ENCODE measurements at places on chromosomes 4 and X.

DNA sequence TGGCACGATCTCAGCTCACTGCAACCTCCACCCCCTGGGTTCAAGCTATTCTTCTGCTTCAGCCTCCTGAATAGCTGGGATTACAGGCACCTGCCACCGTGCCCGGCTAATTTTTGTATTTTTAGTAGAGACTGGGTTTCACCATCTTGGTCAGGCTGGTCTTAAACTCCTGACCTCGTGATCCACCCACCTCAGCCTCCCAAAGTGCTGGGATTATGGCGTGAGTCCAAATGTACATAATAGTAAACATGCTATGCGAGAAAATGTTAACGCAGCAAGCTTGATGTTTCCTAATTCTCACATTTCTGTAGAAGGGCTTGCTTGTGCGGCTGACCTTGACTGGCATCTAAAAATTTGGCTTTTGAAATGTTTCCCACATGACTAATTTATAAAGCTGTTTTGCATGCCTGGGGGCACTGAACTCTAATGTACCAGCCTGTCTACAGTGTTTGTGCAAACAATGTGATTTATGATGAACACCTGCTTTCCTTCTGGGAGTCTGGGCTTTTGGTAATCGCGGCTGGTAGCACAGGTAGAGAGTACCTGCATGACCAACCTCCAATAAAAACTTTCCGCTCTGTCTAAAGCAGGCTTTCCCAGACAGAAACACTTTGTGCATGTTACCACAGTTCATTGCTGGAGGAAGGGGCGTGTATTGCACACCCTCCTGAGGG is 216.8 kb downstream of the IL15 start:
- no peak for DNase-seq

GRCh38 chr4:26912810-26913209 is 52.2 kb downstream of the STIM2 start:
- no peak for DNase-seq

- no peak for DNase-seq
These were observed 19.4 kb upstream of the KLHL8 start for GRCh38 chr4:87239821-87240220.

GRCh38 chr4:109433205-109434006 is at the start of gene SEC24B:
SEC24B (plus strand) TSS chr4:109433815; CDS start chr4:109433870, 55 bp downstream.
- DNase-seq = peak; percentile 88

GRCh38 chr4:12145106-12145505 is 716.4 kb upstream of the HS3ST1 start:
- DNase-seq = no peak

GRCh38 chrX:135410861-135411627 is 10.7 kb upstream of the SMIM10L2A start:
- no peak for DNase-seq

DNA sequence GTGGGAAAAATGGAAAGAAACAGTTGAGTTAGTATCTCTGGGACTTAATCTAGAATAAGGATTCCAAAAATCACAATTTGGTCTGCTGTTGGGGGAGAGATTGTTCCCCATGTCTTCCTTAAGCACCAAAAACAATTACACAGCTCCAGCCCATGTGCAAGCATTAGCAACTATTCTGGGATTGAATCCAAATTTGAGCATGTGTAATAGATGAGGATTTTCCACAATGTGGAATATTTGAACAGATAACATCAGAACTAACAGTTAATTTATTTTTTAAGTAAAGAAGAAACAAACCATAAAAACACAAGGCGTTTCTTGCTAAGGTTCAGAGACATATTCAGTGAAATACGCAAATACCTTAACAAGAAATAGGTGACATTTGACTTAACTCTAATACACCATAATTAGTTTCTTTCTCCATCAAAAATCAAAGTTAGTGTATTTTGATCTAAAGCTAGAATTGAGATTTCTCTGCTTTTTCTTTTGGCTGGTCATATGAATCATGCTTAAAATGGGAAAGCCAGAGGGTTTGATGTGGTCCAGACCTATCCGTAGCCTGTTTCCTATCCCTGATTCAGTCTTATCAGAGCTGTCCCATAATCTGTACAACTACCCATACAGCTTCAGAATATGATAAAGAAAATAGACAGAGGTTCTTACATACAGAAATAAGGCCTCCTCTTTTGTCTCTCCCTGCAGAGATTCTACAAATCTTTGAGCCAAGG is 413.4 kb downstream of the PACRGL start:
- no peak for DNase-seq

DNA sequence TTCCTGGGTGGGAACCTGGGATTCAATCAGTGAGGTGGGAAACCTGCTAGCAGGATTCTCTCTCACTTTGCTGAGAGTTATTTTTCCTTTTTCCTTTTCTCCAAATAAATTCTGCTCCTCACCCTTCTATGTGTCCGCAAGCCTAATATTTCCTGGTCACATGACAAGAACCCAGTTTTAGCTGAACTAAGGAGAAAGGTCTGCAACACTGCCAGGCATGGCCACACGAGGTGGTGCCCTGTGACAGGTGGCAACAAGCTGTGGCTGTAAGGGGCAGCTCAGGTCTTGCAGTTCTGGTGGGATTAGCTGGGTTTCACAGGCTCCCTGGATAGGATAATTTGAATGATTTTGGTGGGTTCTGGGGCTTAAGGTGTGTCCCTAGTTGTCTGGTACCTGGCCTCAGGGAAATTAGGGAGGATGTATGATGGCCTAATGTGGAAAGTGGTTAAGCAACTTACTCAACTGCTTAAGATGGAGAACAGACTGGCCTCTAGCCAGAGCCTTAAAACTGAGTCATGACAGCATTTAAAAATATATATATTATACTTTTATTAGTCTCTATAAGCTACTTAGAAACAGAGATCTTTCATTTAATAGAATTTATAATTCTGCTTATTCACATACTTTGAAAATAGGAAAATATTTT is 215.0 kb downstream of the IL15 start:
- no peak for DNase-seq

DNA sequence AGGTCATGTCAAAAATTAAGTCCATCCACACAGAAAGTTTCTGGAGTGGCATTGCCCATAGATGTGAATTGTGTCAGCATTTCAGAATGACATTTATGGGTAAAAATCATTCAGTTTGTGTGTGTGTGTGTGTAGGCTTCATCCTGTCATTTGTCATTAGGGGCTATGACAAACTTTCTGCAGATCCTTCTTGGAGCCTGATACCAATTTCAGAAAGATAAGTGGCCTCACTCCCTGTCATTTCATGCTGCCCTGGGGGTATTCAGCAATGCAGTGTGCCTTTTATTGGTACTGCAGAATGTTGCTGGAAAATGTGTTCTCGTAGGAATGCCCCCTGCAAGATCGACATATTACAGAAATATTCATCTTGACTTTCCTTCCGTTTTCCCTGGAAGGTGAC is 659.7 kb downstream of the NLGN4X start:
- DNase-seq = no peak

DNA sequence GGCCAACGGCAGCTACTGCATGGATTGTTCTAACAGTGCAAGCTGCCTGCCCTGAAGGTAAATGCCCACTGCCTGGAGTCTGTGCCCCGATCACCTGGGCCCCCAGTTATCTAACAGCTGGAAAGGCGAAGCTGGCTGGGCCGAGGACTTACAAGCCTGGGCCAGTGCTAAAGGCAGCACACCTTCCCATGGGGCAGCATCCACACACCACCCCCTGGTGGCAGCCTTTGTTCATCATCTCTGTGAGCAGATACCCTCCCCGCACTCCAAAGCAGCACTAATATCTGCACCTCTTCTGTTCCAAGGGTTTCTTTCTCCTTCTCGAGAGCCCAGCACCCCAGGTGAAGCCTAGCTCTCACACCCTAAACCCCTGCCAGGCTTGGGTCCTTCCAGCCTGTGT is 7.6 kb downstream of the SLC2A9 start:
- DNase-seq = no peak

GRCh38 chr4:38173935-38174518 is 213.8 kb downstream of the PTTG2 start:
- DNase-seq = no peak

DNA sequence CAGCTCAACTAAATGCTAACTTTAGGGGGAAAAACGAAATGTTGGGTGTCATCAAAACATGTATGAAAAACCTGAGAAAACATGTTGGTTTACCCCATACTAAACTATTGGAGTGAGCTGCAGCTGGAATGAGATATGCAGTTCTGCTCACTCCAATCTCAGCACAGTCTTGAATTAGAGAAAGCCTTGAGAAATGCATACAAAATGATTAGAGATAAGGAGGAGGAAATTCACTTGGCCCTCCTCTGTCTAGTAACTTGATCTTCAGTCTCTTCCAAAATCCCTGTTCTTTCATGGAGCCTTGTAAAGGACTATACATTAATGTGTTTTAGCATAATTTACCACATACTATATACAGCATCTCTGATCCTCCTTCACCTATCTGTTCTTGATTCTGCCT is 3.2 kb upstream of the LRCH2 start:
- no peak for DNase-seq

DNA sequence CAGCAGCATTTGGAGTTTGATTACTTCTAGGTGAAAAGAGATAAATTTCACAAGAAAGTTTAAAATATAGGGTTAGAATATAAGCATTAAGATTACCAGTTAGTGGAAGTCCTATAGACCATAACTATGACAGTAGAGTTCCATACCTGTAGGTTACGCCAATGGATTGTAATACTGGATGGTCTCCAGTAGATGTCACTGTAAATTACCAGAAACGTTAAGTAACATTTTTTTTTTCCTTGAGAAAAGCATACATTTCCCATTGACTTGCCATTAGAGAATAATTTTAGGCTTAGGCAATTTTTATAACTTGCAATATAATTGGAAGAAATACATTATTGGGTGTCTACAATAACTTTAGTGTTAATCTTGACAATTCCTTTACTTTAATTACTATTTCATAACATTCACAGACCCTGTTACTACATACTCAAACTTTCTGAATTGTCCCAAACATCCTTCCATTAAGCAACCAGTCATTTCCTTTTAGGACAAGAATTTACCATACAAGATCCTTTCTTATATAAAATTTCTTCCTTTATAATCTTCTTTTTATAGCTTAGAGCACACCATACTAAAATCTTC is 304.1 kb upstream of the TECRL start:
- no peak for DNase-seq

DNA sequence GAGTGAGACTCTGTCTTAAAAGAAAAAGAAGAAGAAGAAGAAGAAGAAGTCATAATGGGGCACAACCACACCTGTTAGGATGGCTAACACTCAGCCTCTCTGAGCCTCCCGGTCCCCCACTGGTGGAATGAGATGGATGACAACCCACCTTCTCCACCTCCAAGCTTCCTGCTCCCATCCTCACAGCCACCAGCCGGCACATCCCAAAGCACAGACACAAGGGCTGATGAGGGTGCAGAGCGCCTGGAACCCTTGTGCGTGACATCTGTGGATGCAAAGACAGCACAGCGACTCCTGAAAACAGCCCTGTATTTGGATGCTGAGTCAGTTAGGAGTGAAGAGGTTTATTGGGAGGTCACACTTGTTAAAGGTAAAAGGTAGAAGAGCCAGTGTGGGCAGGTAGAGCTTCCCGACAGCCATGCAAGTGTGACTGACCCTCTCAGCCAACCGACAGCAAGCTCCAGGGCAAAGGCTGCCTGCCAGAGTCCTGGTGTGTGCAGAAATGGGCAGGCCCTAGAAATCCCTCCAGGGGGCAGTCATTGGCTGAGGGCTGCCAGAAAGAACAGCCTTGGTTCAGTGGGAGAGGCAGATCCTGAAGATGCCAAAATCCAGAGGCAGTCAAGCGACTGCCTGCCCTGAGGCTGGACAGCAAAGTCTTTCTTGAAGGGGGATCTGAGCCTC is 26.6 kb upstream of the MAN2B2 start:
- DNase-seq = no peak

GRCh38 chrX:148333989-148334388 is 166.4 kb upstream of the AFF2 start:
- no peak for DNase-seq

DNA sequence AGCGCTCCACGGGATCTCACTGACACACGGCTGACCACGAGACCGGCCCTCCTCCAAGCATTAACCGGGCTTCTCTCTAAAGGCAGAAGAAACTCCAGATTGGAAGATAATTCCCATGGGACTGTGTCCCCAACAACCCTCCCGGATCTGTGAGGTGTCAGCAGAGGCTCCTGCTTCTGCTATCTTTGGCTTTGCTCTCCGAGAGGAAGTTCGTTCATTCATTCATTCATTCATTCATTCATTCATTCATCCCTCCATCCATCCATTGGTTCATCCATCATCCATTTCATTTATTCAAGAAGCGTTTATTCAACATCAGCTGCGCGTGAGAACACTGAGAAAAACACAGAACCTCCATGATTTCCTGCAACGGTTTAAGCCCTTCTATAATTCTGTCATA is 11.5 kb downstream of the ADRA2C start:
- no peak for DNase-seq

DNA sequence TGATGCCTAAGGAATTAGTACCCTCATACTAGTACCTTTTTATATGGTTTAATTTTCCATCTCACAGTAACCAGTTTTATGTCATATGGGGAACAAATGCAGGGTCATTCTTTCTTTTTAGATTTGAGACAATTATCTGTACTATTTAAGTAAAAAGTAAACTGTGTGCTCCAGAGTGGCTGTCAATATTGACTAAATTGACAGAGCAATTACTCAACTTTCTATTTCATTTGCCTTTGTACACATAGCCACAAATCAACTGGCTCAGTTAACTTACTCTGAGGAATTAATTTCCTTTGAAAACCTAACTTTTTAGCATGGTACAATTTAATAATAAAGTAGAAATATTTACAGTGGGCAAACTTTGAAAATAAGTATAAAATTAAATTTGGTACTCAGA is 28.5 kb upstream of the TEX13C start:
- DNase-seq = no peak

- no peak for DNase-seq
These were observed 436.0 kb downstream of the ARHGAP24 start for GRCh38 chr4:85910985-85911384.

DNA sequence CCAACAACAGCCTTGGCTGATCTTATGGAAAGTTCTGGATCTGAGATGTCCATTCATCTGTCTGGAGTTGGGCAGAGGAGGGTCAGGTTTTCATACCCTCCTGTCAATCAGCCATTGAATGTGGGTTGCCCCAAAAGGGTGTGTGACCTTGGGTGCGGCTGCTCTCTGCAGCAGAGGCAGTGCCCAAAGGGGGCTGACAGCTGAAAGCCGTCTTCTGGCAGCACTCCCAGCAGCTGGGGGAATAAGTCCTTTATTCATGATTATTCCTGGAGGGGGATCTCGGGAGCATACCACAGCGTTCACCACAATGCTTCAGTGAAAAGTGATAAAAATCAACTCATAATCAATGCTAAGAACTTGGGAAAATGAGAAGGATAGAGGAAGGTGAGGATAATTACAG is 54.7 kb downstream of the OTC start:
- no peak for DNase-seq

DNA sequence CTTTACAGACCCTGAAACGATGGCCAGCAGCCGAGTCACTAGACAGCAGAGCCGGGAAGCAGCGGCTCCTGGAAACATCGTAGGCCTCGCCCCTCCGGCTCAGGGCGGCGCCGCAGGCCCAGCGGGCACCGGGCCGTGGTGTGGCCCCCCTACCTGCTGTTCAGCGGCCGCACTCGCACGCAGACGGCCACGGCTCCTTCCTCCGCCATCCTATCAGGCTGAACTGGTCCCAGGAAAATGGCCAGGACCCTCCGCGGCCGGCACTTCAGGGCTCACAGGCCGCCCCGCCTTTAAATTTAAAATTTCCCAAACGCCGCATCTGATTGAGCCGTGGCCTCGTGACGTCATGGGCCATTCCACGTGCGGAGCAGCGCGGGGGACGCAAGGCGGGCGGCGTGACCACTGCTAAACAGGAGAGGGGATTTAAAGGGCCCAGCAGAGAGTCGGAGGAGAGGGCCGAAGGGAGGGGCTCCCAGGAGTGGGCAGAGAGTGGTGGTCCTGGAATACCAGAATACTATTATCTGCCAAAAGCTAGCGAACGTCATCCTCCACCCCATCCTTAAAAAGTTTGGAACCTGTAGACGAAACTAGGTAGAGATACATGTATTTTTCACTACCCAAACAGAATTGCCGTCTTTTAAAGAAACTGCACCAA is at the start of gene CENPE:
TSS of gene CENPE (minus strand) at position 233 of the 655 bp plus-strand sequence. CDS start at position 209, 24 bp downstream.
- peak; percentile 79 for DNase-seq
